ENCODE measurements at places on chromosomes 1 and 21.

DNA sequence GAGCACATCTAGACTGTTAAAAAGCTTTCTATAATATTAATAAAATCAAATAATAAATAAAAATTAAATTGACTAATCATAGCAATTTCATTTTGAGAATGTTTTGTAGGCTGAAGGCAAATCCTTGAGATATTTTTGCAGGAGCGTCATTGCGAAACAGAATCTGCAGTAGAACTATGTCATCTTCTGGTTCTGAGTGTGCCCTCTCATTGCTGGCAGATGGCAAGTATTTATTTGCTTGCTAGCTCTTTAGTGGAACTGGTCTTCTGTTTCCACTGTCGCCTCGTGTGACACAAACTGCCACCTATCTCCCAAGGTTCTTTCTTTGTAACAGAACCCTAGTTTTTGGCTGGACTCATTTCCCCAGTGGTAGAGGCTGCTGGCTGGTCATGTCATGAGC, 19.0 kb upstream of the IRF2BP2 start:
- no peak for DNase-seq

- DNase-seq: no peak
Observed at GRCh38 chr21:32593690-32594089, 8.4 kb upstream of the TCP10L start.

GRCh38 chr21:44901391-44902074, 19.2 kb downstream of the ITGB2 start:
- DNase-seq: no peak

- DNase-seq: no peak
Observed at GRCh38 chr1:6666696-6667095, 34.9 kb downstream of the DNAJC11 start.

- no peak for DNase-seq
Observed at GRCh38 chr1:61749574-61749973, 7.3 kb downstream of the PATJ start.

GRCh38 chr1:78676347-78676982, 26.8 kb downstream of the IFI44 start:
- peak; percentile 55 for DNase-seq

- no peak for DNase-seq
Observed at GRCh38 chr1:28159680-28160079, 16.8 kb downstream of the PTAFR start.

DNA sequence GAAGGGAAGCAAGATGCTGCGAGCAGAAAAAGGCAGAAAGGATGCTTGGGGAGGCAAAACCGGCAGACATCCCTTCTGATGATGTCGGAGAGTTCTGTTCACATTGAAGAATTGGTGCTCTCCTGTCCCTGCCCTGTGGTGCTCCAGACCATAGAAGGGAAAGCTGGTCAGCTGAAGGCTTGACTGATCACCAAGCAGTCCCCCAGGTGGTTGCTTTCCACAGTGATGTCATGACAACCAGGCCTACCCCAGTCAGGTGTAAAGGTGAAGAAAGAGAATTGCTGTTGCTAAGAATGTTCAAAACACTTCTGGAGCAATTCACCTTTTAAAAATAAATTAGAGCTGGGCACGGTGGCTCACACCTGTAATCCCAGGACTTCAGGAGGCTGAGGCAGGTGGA, 59.5 kb downstream of the OPTC start:
- no peak for DNase-seq

DNA sequence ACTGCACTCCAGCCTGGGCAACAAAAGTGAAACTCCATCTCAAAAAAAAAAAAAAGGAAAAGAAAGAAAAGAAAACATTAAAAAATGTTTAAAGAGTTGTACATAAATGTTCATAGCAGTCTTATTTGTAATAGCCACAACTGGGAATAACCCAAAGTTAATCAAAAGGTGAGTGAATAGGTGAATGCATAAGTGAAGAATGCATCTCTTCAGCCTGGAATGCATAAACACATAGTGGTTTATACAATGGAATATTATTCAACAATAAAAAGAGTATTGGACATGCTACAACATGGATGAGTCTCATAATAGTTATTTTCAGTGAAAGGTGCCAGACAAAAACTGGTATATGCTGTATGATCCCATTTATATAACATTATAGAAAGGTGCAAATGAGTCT, 18.1 kb downstream of the LDLRAD1 start:
- DNase-seq: no peak

Data from small intestine (tissue), 16 donors.